Right renal cortex interstitium (tissue), 3 donors: ENCODE measurements at places on chromosomes 2 and 18. TPM values are rescaled to one million over a fixed set of nuclear protein-coding genes. Genes with fewer than 3 reads are reported as not detected.

DNA sequence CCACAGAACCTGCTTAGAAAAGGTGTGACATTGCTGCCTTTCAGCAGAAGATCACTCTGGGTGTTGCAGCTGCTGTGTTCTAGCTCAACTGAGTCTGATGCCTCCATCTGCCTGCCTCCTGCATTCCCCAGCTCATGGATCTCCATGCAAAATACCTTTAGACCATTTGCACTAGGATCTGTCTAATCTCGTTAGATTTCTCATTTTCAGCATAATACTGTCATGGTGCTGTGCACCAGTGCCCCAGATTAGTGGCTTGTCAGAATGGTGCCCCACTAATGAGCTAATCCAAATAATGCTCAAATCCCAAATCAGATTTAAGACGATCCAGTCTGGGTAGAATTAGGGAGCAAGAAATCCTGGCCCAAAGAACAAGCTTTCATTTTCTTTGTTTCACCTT lies 284.4 kb upstream of the PARD3B start:
- no peak for DNase-seq

DNA sequence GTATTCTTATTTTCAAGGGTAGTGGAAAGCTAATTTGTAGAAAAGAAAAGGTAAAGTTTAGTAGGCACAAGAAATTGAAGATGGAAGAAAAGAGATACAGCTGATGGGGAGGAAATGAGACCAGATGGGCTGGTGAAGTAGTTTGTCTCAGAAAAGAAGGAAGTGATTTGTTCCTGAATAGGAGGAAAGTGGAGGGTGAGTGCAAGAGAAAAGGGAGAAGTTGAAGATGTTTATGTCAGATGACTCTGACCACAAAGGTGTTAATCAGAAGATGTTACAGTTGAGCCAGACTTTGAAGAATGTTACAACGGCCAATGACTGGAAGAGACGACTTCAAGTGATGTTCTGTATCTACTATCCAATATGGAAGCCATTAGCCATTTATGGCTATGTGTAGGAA lies 21.2 kb downstream of the ZSCAN30 start:
- DNase-seq: no peak

Gene ADAM23
- polyA plus RNA-seq: 5.1 TPM

GRCh38 chr2:165594935-165595255 lies 125.4 kb downstream of the CSRNP3 start:
- DNase-seq: no peak

DNA sequence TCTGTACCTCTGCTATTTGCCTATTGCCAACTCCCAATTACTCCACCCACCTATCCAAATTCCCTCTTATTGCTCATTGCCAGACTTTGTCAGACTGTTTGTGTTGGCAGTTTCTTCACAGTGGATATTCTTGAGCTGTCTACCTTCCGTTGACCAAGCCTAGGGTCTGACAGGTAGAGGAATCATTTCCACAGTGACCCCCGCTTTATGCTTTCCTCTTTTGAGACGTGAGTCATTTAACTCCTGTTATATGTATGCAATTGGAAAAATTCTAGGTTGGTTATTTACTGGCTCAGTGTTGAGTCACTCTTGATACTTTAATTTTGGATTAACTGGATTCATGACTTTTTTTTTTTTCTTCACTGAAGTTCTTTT lies 187.7 kb downstream of the IRS1 start:
- no peak for DNase-seq

Gene CFAP65
- 0.40 TPM for polyA plus RNA-seq

DNA sequence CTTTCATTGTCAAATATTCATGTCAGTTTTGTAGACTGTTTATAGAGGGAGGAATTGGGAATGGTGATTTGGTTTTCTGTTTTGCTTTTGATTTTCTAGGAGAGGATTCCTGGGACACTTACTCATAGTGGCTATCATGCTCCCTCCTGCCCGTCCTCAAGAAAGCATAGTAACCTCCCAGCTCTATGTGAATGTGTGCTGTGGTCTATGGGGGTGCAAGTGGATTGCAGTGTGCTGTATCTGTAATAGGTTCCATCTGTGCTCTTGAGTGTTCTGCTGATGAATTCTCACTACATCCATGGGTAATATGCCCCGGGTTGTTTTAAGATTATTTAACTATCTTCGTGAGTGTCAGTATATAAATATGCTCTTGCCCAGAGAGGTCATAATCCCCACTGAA lies 811.3 kb downstream of the CNTNAP5 start:
- DNase-seq: no peak

- no peak for DNase-seq
Observed at GRCh38 chr18:47108998-47109405, 41.3 kb downstream of the HDHD2 start.

Gene CHST10
- 24.4 TPM for polyA plus RNA-seq

DNA sequence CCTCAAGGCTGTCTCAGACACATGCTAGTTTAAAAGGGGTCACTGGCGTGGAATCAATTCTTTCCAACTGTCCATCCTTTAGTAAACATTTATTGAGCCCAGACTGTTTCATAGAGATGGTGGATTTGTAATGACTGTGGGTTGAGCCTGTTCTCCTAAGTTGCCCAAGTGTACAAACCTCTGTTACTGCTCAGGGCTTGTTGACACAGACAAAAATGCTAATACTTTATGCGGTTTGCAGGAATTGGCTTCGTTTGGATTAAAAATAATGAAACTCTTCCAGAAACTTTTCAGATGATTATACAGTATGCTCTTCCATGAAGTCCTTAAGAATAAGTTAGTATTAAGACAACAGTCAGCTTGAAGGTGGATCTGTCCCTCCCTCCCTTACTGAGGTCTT lies 83.6 kb upstream of the MGAT5 start:
- DNase-seq: no peak

DNA sequence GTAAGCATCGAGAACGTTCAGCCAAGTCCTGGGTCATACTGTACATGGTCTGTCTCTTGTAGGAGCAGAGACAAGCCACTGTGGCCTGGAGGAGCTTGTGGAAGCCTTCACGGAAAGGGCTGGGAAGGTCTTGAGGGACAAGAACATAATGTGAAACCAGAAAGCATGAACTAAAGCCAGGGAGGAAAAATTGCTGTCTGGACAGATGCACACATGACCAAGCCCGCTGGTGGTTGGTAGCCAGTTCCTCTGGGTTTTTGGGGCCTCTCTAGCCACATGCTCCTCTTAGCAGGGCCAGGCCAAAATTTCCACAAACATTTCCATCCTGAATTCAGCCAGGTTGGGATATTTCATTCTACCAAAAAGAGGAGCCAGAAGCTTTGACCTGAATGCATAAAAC lies 196.2 kb upstream of the SIX2 start:
- no peak for DNase-seq

Gene SMAD4
- polyA plus RNA-seq: 175 TPM

GRCh38 chr2:222034058-222034457 lies 264.7 kb downstream of the PAX3 start:
- DNase-seq: no peak

DNA sequence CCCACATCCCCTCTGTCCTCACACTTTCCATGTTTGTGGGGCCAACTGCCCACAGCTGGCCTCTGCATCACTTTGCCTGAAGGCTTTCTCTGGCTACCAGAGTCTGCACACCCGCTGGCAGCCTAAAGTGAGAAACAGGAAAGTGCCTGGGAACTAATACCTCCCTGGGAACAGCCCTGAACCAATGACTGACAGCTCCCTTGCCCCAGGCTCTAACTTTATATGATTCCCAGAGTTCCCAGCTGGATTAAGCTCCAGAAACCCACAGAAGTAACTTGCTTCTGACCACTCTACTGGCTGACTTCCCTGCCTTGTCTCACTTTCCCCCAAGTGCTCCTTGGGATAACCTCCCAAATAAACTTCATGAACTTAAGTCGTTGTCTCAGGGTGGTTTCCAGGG lies 159.6 kb upstream of the LMAN1 start:
- DNase-seq: no peak
